ENCODE measurements at places on chromosomes 2 and 18.

- no peak for DNase-seq
These were observed 4.7 kb downstream of the MAPRE3 start for GRCh38 chr2:26975102-26975501.

DNA sequence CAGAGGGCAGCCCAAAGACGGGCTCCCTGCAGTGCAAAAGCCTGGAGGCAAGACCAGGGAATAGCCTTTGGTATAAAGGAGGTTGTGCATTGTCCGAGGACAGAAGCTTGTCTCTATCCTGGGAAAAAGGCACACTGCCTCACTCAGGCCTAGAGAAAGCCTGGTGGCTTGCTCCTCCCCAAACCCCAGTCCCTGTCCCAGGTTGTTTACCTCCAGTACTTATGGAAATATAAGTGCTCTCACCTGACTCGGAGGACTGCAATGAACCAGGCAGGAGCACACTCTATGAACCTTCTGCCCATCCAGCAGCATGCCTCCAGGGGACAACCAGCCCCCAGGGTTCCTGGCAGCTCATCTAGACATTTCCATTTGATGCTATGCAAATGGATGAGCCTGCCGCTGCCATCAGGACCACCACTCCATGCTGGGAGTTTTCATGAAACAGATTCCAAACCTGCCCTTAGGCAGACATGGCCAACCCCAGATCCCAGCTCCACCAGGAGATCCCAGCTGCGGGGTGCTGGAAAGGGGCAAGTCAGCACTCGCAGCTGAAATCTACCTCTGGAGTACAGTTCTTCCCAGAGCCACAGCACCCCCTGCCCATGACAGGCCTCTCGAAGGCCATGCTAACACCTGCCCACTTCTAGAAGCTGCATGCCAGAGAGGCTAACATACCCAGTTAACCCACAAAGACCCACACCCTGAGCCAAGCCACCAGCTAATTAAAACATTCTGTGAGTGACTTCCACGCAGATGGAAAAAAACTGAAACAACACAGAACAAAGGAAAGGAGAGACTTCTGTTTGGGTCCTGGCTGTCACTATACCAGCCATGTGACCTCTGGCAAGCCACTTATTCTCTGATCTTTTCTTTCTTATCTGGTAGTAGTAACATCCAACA is 101.7 kb downstream of the TTC32 start:
- no peak for DNase-seq

GRCh38 chr2:233085839-233086150 is 25.7 kb downstream of the INPP5D start:
- no peak for DNase-seq

GRCh38 chr2:8500124-8501054 is 181.5 kb upstream of the ID2 start:
- no peak for DNase-seq
